HCT116 (cell line): ENCODE measurements at places on chromosomes 1 and 21.

- no peak for DNase-seq
Observed at GRCh38 chr1:108886292-108886691, 9.5 kb downstream of the GPSM2 start.

DNA sequence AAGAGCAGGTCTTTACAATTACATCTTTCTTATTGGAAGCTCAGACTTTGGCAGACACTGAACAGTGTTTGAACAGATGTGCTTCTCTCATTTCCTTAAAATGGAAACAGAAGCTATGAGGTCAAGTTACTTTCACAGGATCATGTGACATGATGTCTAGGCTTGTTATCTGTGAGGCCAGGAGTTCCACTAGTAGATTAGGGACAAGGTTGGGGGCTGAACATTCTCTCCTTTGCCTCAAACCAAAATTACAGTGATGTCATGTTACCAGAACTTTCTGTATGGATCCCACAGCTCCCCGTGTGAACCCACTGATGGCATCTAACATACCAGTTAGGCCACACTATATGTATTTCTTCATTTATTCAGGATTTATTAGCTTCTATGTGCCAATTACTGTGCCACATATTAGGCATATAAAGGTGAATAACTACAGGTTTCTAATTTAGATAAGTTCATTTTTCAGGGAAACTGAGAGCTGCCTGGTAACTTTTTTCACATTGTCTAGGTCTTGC is 6.0 kb downstream of the DYNLT5 start:
- DNase-seq = no peak

DNA sequence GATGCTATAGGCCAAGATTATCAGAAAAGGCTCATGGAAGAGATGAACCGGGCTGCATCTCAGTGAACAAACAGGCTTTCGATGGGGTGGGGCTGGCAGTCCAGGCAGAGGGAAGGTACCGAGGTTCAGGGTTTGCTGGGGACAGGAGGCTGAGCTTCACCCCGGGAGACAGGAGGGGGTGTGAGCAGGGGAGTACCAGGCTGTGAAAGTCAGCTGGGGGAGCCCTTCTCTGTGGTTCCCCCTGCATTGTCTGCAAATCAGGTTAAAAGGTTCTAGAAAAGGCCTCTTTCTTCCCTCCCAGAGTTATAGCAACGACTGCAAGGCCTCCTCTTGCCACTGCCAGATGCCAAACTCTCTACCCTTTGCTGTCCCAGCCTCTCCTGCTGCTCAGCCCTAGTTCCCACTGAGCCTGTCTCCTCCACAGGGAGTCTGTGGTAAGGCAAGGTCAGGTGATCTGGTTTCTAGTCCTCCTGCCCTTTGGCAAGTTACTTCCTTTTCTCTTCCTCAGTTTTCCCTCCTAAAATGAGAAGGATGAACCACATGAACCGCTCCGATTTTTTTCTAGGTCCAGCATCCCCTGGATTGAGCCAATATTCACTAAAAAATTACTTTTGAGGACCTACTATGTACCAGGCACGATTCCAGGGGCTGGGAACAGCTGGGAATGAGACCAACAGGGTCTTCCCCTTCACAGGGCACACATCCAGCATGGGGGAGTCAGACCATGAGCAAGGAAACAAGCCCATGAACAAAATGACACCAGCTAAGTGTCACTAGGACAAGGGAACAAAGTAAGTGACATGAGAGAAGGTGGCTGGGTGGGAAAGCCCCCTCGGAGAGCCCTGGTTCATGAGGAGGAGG is 7.2 kb downstream of the LAD1 start:
- no peak for DNase-seq

- DNase-seq = no peak
Observed at GRCh38 chr21:34950980-34951379, 98.1 kb downstream of the RUNX1 start.

DNA sequence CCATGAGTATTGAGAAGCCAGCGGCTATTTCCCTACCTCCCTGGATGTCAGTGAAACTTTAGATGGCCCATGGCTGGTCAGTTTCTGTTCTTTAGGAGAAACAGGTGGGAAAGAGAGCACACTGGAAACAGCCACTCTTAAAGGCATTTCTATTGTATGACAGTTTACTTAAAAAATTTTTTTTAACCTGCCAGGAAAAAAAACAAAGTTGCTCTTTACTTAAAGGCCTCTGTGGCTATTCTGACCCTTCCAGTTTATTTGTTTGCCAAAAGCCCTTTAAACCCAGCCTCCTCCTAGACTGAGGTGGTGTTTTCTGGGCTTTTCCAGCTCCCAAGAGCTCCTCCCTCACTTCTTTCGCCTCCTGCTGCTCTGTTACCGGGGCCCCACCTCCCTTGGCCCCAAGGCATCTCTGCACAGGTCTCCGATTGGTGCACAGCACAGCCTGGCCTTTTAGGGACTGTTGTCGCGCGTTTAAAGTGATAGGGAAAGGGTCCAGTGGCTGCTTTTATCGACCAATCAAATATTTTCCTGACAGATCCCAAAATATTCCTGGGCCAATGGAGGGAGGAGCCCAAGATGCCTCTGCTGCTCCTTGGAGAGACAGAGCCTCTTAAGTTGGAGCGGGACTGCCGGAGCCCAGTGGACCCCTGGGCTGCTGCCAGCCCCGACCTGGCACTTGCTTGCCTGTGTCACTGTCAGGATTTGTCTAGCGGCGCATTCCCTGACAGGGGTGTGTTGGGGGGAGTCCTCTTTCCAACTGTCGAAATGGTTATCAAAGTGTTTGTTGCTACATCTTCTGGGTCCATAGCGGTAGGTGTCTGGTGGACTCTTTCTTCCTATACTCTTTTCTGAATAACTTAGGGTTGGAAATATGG is at the start of gene SH3BGR:
TSS of gene SH3BGR (plus strand) at position 639 of the 875 bp plus-strand sequence. CDS start at position 766, 127 bp downstream.
- DNase-seq = no peak
